ENCODE measurements at places on chromosomes 3 and 15.

GRCh38 chr3:133066026-133066425 lies 27.8 kb downstream of the TMEM108 start:
- DNase-seq = no peak

DNA sequence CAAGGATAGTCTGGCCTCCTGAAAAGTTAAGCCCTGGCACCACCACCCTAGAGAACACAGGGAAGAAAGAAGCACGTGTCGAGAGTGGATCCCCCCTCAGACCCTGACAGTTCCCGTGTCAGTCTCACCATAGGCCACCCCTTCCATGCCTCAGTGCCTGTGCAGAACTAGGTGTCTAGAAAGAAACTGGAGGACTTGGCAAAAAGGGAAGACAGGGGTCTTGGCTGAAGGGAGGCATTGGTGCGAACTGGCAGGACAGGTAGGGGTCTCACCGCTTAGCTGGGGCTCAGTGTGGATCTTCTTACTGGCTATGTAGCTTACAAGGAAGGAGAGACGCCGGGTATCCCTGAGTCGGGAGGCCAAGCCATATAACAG lies 518 bp downstream of the QARS1 start:
- DNase-seq = no peak

DNA sequence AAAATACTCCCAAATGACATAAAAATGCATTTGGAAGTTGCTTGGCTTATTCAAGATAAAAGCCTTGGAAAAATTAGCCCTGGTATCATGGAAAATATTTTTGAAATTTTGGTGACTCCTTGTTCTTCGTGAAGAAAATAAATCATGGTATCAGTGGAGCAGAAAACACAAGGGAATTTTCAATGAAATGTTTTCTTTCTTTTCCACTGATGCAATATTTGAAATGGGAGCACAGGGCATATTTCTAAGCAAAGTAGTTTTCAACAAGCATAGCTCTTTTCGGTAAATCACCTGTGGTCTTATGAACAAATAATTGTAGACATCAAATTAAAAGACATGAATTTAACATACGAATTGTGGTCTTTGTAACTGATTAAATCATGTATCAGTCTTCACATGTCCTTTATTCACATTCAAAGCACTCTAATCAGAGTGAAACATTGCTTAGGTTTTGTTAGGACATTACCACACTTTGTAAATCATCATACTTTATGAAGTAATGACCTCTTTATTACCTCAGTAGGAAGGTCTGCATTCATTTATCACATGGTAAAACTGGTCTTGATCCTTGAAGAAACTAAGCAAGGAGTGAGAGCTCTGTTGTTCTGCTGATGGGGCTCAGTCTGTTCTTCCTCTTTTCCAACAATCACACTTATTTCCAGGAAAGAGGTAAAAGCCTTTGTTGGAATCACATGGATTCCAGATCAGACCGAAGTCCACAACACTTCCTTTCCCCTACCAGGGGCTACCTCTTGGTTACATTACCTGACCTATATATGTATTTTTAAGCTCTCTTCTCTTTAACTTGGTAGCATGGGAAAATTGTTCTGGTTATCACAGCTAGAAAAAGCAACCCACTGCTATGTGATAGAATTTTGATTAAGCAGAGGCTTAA lies 413.5 kb upstream of the THBS1 start:
- no peak for DNase-seq

DNA sequence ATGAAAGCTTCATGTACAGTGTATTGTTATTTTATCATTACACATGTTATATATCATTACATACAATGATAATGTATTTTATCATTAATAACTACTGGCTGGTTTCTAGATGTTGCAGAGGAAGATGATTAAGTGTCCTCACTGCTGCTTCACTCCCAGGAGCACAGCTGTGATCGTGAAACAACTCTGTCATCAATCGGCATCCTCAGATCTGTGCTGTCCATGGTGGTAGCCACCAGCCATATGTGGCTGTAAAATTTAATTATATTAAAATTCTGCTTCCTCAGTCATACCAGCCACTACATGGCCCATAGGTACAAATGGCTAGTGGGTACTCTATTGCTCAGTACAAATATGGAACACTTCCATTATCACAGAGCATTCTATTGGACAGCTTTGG lies 379.4 kb upstream of the CFAP20DC start:
- DNase-seq = no peak

DNA sequence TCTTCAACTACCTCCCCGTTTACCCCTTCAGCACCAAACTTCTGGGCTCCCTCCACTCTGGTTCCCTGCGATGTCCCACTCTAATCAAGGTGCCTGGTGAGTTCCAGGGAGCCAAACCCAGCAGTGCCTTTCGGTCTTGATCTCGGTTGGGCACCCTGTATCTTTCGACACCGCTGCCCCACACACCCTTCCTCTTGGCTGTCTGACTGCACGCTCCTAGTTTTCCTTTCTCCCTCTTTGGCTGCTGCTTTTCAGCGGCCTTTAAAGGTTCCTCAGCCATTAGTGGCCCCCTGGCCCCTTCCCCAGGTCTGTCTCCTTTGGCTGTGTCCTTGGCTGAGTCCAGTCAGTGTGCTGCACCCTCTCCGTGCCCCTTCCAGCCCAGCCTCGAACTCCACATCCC lies 784 bp downstream of the TTLL3 start:
- no peak for DNase-seq

DNA sequence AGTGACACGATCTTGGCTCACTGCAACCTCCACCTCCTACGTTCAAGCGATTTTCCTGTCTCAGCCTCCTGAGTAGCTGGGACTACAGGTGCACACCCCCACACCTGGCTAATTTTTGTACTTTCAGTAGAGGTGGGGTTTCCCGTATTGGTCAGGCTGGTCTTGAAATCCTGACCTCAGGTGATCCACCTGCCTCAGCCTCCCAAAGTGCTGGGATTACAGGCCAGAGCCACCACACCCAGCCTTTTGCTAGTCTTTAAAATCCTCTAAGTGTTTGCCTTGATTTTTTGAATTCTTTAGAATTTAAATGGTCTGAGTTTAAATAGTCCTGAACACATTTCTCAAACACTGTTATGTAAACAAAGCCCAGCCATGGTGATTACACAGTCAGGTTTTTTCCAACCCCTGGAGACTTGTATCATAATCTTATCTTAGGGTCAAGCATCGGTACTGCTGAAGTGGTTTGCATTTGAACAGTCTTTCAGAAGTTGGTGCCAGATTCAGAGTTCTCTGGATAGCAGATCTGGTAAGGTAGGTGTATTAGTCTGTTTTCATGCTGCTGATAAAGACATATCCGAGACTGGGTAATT lies 28.2 kb upstream of the PIAS1 start:
- no peak for DNase-seq
